Stimulated activated CD4-positive, alpha-beta T cell treated with anti-CD3 and anti-CD28 coated beads, Interleukin-12 subunit alpha, Interleukin-12 subunit beta, amount 100 ng/mL, for 24 hours (primary cell): ENCODE measurements at places on chromosomes 6 and 20.

- no peak for DNase-seq
These were observed at the start of gene NR2E1 for GRCh38 chr6:108165714-108166663. Gene NR2E1, plus strand, starts transcription at chr6:108166022. Its CDS starts 744 bp downstream, at chr6:108166766.

- no peak for DNase-seq
These were observed 591.6 kb downstream of the PKHD1 start for GRCh38 chr6:51495610-51496396.

DNA sequence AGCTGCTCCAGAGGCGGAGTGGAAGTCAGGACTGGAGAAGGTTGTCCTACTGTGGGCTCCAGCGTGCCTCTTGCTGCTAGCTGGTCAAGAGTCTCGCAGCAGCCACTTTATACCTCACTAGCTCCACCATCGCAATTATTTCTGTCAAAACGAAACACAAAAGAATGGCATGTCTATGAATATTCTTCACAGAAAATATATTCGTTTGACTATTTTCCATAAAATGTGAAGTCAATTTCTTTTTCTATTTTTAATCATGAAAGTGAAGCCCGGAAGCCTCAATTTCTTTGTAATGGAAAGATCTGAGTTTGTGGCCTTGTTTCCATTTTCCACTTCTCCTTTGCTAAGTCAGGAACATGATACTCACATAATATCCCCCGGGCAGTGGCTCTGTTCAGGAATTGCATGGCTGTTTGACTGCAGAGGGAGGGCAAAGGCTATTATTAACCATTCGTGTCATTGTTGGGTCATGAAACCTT, 51.7 kb downstream of the DTD1 start:
- DNase-seq: no peak

DNA sequence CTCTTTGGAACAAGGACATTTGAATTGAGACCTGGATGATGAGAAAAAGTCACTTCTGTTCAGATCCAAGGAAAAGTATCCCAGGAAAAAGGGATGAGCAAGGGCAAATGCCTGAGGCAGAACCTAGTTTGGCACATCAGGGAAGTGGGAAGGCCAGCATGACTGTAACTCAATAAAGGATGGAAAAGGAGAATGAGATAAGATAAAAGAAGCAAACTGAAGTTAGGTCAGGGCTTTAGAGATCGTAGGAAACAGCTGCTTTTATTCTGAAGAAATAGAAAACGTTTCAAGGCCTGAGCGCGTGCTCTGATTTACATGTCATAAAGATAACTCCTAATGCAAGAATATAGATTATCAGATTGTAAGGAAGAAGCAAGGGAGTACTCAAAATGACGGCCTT, 450.0 kb downstream of the FRK start:
- no peak for DNase-seq
